Cardiac muscle cell (in vitro differentiated cells and primary cell): ENCODE measurements at places on chromosomes 1 and 21.

DNA sequence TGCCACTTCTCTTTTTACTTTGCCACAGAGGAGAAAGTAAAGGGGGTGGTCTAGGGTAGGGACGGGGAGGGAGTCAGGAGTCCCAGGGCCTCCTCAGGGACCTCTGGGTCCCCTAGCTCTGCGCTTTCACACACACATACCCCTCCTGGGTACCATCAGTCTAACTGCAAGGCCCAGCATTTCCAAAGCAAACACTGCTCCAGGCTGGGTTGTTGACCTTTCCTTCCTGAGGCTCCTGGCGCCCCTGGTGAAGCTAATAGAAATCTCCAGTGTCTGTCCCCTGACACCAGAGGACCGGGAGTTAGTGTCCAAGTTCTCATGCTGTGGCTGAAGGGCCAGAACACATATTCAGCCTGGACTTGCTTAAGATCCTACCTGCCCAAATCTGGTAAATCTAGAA lies 3.9 kb downstream of the TMEM63A start:
- H3K4me3 ChIP-seq: no peak overlapping the region
- no peaks in the 10 kb centered on the region for H3K4me1 ChIP-seq
- H3K27me3 ChIP-seq: no peaks in the 10 kb centered on the region
- no peak overlapping the region for H3K27ac ChIP-seq

DNA sequence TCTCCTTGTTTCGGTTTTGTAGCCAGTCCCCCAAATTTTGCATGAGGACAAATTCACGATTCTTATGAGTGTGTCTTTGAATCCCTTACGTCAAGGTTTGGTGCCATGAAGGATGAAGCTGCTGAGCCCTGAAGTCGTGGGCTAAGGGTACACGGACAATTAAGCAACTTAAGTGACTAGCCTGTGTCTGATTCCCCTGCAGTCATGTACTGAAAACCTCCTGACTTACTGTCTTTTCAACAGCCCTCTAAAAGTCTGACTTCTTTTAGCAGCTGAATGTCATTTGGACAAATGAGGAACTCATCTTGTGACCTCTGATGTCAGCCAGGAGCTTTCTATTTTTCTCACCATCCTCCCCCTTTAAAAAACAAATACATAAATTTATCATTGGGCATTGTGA lies 27.1 kb upstream of the C1orf105 start:
- no peak for DNase-seq
- no peak overlapping the region for H3K27ac ChIP-seq
- H3K4me1 ChIP-seq: no peaks in the 10 kb centered on the region
- H3K27me3 ChIP-seq: no peaks in the 10 kb centered on the region

DNA sequence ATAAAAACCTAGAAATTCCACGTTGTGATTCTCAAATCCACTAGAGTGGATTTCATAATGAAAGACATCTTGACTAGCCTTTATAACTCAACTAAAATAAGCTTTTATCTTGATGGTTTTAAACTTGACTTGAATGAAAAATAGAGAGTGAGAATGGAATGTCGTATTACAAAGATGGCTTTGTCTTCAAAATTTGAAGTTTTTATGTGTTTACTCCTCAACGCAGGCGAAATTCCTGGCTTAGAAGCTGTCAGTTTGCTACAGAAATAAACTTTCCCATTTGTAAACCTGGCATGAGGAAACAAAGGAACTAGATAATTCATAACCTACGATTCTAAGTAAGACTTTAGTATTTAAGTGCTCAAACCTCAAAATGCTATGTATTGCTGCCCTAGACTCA lies 90.0 kb upstream of the KRTAP19-8 start:
- H3K27ac ChIP-seq: no peak overlapping the region
- H3K4me1 ChIP-seq: peaks cover 16% of the 10 kb centered on the region
- DNase-seq: no peak
- no peaks in the 10 kb centered on the region for H3K27me3 ChIP-seq
- H3K4me3 ChIP-seq: no peak overlapping the region
- H3K36me3 ChIP-seq: no peaks in the 10 kb centered on the region

DNA sequence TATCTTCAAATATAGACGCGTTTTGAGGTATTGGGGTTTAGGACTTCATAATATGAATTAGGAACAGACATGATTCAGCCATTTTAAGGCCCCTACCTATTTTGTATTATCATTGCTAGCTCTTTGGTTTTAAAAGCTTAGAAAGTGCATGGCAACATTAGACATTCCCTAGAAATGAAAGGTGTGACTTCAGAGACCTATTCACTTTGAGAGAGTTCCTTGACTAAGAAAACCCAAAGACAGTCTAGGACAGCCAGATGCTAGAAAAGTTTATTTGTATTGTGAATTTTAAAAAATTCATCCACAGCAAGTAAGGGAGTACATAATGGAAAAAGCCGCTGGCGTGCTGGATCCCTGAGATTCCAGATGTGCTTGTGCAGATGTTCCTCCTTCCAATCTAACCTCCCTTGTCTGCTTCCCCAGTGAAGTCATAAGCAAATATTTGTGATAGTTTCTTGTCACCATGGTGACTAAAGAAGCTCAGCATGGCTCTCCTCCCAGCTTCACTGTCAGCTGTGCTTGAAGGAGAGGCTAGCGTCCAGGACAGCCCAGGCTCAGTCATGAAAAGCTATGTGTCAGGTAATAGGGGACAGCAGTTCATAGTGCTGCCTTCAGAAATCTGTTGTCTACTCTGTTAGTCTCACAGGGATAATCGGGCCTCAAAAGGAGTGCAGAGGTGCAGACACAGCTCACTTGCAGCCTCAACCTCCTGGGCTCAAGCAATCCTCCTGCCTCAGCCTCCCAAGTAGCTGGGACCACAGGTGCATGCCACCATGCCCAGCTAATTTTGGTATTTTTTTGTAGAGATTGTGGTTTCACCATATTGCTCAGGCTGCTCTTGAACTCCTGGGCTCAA lies 34.8 kb downstream of the KPNA6 start:
- no peaks in the 10 kb centered on the region for H3K27me3 ChIP-seq
- peak overlapping the region; percentile 69 for H3K27ac ChIP-seq
- peak; percentile 80 for DNase-seq
- H3K4me3 ChIP-seq: no peak overlapping the region

- peak; percentile 78 for DNase-seq
- H3K36me3 ChIP-seq: no peaks in the 10 kb centered on the region
- peaks cover 7% of the 10 kb centered on the region for H3K4me1 ChIP-seq
- H3K27ac ChIP-seq: peak overlapping the region; percentile 95
Measured at GRCh38 chr1:193115629-193116227, 6.1 kb upstream of the CDC73 start.

- H3K27ac ChIP-seq: no peak overlapping the region
- DNase-seq: peak; percentile 76
- no peaks in the 10 kb centered on the region for H3K36me3 ChIP-seq
- no peaks in the 10 kb centered on the region for H3K27me3 ChIP-seq
- no peaks in the 10 kb centered on the region for H3K4me1 ChIP-seq
Measured at GRCh38 chr1:176374967-176375569, 87.9 kb upstream of the PAPPA2 start.

DNA sequence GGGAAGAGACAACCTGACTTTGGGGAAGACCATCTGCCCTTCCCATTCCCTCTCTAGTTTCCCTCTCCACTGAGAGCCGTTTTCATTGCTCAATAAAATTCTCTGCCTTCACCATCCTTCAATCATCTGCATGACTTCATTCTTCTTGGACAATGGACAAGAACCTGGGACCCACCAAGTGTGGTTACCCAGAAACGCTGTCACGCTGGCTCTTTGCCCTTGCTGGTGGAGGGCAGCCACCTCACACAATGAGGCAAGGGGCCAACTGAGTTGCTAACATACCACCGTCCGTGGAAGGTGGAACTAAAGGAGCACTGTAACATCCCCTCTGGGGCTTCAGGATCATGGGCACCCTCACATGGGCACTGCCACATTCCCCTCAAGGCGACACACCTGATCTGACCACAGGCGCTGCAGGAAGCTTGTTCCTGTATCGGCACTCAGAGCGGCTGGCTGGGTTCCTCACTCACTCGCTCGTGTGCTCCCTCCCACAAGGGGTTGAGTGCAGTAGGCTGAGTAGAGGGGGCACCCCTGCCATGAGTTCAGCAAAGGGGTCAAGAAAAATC lies 652.4 kb downstream of the PLPP3 start:
- no peaks in the 10 kb centered on the region for H3K4me1 ChIP-seq
- no peaks in the 10 kb centered on the region for H3K36me3 ChIP-seq
